Activated CD4-positive, alpha-beta T cell treated with anti-CD3 and anti-CD28 coated beads, Interleukin-2, amount 50 U/mL, for 48 hours (primary cell): ENCODE measurements at places on chromosomes 5 and 9.

DNA sequence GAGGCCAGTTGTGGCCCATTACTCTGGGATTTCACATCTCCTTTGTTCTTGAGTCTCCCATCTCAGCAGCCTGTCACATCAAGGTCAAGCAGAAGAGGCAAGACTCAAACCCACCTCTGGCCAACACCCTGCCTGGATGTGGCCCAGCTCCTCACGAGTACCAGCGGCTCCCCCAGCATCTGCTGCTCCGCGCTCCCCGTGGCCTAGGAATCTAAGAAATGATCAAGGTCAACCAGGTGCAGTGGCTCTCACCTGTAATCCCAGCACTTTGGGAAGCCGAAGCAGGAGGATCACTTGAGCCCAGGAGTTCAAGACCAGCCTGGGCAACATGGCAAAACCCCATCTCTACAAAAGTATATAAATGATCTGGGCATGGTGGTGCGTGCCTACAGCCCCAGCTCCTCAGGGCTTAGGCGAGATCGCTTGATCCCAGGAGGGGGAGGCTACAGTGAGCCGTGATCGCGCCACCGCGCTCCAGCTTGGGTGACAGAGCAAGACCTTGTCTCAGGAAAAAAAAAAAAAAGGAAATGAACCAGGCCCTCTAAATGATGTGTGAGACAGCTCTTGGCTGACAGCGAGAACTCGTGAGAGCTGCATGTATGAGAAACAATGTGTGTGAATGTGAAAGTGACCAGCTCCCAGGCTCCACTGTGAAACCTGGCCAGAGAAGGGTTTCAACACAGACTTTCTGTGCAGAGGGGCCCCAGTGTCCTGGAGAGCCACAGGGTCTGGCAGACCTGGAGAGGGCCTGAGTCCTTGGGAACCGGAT lies 61.6 kb upstream of the ANGPTL2 start:
- no peak for DNase-seq

DNA sequence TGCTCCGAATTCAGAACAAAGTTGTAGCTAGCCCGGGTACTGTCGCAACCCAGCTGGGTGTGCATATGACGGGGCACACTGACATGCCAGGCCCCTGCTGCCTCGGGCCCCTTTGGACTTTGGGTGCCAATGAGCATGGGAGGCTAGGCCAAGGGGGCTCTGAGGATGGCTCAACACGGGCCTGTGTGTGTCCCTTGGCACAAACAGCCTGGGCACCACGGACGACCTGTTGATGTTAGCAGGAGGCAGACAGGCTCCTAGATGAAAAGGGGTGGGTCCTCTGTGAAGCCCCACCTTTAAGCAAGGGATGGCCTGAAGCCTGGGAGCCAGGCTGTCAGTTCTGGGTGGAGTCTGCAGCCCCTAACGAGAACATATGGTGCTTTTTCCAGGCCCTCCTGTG lies 1688.2 kb downstream of the EFNA5 start:
- DNase-seq, result no peak

- DNase-seq, result no peak
Measured at GRCh38 chr5:18397371-18397770, 763.1 kb downstream of the TAF11L14 start.

DNA sequence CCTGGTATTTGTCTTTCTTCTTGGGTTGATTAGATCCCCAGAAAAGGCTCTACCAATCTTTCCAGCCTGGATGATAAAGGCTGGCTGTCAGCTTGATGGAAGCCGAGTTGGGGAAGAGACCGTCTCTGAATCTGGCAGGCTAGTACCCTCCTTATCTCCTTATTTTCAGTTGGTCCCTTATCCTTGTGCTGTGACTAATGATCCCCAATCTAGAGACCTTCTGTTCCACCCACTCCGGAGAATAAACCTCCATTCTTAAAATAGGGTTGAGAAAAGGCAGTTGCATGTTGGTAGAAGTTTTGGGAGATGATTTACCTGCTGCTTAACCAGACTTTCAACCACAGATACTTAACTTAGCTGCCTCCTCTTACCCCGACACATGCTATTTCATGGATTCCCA lies 52.3 kb downstream of the PRKACG start:
- DNase-seq, result no peak

DNA sequence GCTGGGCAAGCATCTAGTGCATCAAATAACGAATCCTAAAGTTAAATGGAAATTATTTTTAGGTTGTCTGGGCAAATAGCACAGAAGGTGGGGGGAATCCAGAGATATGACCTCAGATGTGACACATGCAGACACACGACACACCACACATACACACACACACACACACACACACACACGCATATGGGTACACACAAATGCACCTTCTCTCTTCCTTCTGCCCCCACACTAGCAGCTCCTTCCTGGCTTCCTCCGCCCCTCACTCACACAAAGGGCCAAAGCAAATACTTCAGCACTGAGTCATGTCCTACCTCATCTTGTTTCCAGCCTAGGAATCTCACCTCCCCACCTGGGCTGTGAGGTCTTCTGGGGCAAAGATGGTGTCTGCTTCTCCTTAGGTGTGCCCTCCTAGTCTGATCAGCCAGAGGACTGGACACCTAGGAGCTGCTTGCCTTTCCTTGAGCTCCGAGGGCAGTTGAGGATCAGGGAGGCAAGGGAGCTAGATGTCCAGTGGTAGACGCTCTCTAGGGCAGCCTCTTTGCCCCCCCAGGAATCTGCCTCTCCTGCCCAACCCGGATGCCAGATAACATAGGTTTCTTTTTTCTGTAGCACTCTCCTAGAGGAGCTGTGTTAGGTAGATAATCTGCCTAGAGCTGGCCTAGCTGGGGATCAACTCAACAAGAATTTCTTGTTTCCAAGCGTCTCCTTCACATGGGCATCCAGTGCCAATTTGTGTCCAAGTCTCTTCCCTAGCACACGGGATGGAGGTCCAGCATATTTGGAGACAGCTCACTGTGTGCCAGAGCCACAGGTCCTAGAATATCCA lies 14.3 kb upstream of the JADE2 start:
- peak; percentile 72 for DNase-seq
